ENCODE measurements at places on chromosomes 3 and 15.

- DNase-seq, result no peak
Observed at GRCh38 chr15:39592500-39592899, 11.6 kb downstream of the THBS1 start.

- DNase-seq, result no peak
Observed at GRCh38 chr3:88809993-88810392, 297.4 kb upstream of the EPHA3 start.

DNA sequence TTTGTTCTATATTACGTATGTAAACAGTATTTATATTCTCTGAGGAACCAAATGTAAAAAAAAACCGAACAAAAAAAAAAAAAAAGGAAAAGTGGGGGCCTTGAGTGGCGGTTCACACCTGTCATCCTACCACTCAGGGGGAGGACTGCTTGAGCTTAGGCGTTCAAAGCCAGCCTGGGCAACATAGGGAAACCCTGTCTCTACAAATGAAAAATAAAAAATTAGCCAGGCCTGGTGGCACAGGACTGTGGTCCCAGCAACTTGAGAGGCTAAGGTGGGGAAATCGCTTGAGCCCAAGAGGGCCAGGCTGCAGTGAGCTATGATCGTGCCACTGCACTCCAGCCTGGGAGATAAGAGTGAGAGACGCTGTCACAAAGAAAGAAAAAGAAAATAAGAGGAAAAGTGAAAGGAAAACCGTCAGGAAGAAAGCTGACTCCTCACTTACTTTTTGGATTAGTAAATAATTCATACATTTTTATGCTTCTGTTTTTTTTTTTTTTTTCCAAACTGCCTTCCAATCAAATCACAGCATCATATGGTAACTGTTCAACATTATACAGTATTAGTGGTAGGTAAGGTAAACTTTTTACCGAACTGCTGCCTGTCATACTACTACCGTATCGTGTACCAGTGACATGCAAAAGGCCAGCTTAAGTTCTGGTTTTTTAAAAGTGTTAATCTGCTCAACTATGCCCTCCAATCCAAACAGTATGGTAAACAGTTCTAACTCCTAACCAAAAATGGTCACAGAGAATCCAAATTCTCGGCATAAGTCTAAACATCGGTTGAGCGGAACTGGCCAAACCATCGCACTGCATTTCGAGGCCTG is 1.2 kb downstream of the PHC3 start:
- DNase-seq, result no peak

- DNase-seq, result no peak
Observed at GRCh38 chr15:61057376-61057775, 171.7 kb downstream of the RORA start.

- no peak for DNase-seq
Observed at GRCh38 chr3:167160781-167161180, 219.3 kb downstream of the ZBBX start.

DNA sequence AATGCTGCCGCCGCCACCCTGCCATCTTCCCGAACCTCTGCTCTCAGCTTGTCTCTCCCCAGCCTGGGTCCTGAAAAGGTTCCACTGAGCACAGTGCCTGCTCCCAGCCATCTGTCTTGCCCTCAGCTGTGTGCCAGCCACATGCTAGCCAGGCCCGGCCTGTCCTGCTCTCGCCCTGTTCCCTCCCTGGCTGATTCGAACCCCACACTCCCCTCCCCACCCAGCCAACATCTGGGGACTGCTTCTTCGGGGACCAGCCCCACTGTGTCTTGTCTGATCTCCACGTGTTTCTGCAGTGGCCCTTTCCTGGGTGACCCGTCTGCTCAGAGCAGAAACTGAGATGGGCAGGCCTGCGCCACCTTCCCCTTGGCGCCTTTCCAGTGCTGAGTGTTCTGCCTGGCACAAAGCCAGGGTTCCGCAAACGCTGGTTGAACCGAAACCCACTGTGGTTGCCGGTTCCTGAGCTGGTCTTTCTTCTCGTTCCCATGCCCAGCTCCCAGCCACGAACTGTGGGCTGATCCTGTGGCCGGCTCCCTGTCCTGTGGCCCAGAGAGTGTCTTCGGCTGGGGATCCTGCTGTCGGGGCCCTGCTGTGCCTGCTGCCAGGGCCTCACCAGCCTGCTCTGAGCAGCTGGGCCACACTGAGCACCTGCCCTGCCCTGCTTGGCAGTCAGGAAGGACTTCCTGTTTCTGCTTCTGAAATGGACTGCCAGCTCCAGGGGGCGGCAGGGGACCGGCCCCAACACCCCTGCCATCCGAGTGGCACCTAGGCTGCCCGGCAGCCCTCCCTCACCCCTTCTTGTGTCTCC is 62.7 kb upstream of the KLF13 start:
- DNase-seq, result peak; percentile 68

DNA sequence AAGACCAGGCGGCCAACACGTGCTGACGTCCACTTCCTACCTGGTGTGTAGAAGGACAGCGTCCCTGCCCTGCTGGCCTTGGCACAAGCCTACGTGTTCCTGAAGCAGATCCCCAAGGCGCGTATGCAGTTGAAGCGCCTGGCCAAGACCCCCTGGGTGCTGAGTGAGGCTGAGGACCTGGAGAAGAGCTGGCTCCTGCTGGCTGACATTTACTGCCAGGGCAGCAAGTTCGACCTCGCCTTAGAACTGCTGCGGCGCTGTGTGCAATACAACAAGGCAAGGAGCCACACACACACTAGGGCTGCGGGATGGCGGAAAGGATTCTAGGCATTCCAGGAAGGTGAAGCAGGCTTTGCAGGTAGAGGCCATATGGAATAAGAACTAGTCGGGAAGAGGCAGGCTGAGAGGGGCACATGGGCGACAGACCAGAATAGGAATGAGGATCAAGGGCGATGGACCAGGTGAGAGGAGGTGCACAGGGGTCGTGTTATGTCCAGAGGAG is 15.9 kb downstream of the CSRNP1 start:
- no peak for DNase-seq

DNA sequence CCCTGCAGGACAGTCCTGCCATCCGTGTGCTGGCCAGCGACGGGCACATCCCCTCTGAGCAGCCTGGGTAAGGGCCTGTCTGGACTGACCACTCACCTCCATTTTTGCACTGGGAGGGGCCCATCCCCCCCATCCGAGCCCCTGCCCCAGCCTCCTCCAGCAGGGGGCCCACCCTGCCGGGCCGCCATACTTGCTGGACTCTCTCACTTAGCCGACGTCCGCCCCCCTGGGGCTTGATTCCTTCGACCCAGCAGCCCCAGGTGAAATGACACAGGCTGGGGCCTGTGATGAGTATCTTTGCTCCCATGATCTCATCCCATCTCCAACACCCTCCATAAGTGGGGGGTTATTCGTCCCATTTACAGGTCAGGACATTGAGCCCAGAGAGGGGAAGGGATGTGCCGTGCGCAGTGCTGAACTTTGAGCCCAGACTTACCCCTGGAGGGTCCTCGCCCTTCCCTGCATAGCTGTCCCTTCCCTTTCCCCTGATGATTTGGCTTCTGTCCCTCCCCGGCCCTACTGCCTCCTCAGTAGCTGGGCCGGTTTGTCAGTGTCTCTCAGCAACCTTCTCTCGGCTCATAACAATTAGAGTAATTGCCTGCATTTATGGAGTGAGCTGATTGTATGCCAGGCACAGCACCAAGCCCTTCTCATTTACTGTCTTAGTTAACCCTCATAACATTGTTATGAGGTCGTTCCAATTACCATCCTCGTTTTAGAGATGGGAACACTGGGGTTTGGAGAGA is 4.2 kb downstream of the LMAN1L start:
- no peak for DNase-seq

- no peak for DNase-seq
Observed at GRCh38 chr3:142213298-142213697, 12.1 kb downstream of the GK5 start.

DNA sequence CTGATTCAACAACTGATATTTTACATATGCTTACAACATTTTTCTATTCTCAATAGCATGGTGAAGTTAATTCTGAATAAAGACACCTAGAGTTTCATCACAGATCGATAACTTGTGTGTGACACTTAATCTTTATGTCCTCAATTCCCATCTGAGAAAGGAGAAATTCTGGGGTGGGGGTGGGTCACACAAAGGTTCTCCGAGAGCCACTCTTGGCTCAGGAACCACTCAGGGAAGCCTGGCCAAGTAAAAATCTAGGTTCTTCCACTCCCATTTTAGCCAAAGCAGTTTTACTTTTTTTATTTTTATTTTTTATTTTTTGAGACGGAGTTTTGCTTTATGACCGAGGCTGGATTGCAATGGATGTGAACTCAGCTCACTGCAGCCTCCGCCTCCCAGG is 111.0 kb upstream of the TBL1XR1 start:
- DNase-seq, result no peak

- DNase-seq, result no peak
Observed at GRCh38 chr15:39213385-39213840, 367.5 kb upstream of the THBS1 start.
